ENCODE measurements at places on chromosomes 13 and 19. TPM values are rescaled to one million over a fixed set of nuclear protein-coding genes. Genes with fewer than 3 reads are reported as not detected.

CGB3 gene
- not detected for polyA plus RNA-seq

PRKCG gene
- not detected for polyA plus RNA-seq

ZNF256 gene
- 3.7 TPM for polyA plus RNA-seq

F10 gene
- 6.8 TPM for polyA plus RNA-seq

ZNF146 gene
- 21.0 TPM for polyA plus RNA-seq

TSSK6 gene
- polyA plus RNA-seq = 1.4 TPM

ZNF583 gene
- 2.5 TPM for polyA plus RNA-seq

METTL21C gene
- not detected for polyA plus RNA-seq

KISS1R gene
- not detected for polyA plus RNA-seq

SMARCA4 gene
- polyA plus RNA-seq = 59.8 TPM

BCL2L12 gene
- 13.5 TPM for polyA plus RNA-seq

SMIM24 gene
- polyA plus RNA-seq = 1,108 TPM

MTUS2 gene
- 0.22 TPM for polyA plus RNA-seq

TMIGD2 gene
- polyA plus RNA-seq = not detected

All from kidney (tissue), 22 donors.